ENCODE measurements at places on chromosomes 1 and 21.

GRCh38 chr1:186943891-186944686 is 115.3 kb downstream of the PLA2G4A start:
- DNase-seq, result no peak

DNA sequence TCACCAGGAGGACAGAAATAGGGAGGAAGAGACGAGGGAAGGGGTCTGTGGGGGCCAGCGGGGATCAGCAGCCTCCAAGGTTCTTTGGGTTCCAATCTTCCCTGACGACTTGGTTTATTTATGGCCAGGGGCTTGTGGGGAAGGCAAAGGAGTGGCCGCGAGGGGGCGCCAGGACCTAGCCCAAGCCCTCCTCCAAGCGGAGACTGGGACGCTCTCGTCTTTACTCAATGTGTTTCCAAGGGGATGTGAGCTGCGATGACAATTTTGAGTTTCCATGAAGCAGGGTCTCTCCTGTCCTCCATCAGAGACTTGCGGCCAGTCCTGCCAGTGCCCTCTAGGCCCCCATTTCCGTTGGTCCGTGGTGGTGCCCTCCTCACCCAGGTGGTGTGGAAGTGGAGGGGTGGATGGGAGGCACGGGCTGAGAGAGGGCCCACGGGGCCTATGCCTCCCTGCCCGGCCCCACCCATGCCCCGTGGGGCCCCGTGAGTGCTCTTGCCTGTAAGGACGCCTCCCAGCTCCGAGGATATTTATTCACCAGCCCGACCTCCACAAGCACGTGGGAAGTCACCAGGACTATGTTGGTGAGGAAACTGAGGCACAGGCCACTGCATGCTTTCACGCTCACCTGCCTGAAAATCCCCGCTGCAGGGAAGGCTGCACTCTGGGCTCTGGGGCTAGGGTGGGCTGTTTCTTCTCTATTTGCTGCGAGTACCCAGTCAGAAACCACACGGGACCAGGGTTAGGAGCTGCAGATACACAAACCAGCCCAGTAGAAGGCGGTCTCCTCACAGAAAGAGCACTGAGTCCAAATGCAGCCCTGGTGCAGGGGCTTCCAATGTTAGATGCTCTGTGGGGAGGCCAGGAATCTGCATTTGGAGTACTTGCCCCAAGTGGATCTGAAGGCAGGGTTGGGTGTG is 26.5 kb downstream of the DMRTB1 start:
- DNase-seq, result peak; percentile 87

- no peak for DNase-seq
These were observed 7.1 kb upstream of the ANP32E start for GRCh38 chr1:150243003-150243402.

DNA sequence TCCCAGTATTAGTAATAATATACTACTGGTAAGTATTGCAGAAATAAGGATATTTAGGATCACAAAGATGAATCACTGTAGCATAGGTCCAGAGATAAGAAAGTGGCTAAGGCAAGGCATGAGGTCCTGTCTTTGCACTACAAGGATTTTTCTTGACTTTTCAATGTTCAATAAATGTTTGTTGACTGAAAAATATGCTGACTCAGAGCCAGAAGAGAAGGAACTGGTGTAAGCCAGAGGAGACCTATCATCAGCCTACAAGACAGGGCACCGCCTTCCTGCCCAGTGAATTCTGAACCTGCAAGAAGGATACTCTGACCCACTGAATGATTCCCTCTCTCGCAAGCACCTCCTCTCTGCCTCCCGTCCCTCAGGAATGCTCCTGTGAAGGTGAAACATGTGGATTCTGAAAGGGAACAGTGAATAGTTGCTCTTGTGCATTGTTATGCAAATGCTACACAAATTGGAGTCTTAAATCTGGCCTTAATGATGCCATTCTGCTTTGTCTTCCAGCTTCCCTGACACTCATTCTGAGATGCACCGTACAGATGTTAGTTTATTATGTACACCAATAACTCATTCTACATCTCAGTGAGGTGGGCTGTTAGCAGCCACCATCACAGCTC is 540.0 kb downstream of the OMA1 start:
- DNase-seq, result no peak

- no peak for DNase-seq
These were observed 40.5 kb upstream of the RALGPS2 start for GRCh38 chr1:178684542-178685000.

GRCh38 chr1:214563881-214564280 is 12.5 kb upstream of the PTPN14 start:
- DNase-seq, result no peak

- DNase-seq, result no peak
These were observed 81.7 kb upstream of the ADAM30 start for GRCh38 chr1:119978018-119978505.

- no peak for DNase-seq
These were observed 26.4 kb upstream of the IFNAR2 start for GRCh38 chr21:33203371-33203724.

GRCh38 chr1:212666116-212666775 is 33.4 kb downstream of the BATF3 start:
- no peak for DNase-seq

DNA sequence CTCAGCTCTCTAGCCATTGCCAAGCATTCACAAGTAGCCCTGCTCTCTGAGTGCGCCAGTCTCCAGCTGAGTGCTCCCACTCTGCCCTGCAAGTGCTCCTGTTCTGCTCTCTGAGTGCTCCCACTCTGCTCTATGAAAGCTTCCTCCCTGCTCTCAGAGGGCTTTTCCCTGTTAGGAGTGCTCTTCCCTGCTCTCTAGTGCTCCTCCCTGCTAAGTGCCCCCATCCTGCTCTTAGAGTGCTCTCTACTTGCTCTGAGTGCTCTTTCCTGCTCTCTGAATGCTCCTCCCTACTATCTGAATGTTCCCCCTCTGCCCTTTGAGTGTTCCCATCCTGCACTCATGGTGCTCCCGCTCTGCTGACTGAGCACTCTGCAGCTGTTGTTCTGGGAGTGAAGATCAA is 555.4 kb downstream of the NPHP4 start:
- no peak for DNase-seq

- peak; percentile 63 for DNase-seq
These were observed 1.9 kb downstream of the CSMD2 start for GRCh38 chr1:34162852-34163766.

DNA sequence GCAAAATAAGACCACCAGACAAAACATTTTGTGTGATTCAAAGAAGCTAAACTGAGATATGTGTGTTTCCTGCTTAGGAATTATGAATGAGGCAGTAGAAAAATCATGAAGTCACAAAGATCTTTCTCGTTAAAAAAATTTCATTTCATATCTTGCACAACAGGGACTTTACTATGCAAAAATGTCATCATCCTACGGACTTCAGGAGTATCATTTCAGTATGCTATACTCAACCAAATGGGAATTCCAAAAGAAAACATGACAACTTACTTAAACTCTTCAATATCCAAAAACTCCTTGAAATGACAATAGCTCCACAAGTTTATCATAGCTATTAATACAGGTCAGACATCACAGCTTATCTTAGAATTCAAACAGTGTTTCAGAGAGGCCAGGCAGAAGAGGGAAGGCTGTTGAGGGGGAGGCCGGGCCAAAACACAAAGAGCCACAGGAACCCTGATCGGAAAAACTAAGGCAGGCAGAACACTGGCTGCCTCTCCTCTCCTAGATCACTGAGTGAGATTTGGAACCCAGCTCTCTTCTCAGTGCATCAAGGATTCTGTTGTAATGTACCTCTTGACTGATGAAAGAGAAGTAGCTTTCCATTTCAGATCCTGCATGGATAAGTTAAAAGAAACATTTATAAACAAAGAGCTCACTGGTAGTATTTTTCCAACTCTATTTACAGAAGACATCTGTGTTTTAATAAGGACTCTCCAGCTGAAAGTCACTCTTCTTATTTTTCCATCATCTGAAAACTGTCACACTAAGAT is 66.9 kb downstream of the TESK2 start:
- DNase-seq, result no peak

DNA sequence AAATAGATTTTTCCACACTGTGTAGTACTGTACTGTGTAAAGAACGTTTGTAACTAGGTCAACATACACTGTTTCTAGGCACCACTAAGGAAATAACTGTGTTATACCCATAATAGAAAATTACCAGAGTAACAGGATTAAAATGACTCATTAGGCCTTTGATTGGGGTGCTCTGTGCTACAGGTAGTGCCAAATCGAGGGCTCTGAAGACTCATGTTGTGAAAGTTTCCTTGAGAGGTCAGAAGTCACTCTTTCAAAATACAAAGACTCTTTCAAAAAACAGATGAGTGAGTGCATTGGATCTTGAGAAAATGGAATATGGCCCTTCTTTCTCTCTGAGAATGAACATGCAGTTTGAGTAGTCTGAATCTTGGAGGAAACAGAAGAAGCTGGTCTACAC is 143.0 kb downstream of the MRPL39 start:
- no peak for DNase-seq

- no peak for DNase-seq
These were observed 12.1 kb downstream of the TRAPPC10 start for GRCh38 chr21:44024257-44024656.

GRCh38 chr21:44972301-44972814 is 32.5 kb downstream of the SLX9 start:
- no peak for DNase-seq

DNA sequence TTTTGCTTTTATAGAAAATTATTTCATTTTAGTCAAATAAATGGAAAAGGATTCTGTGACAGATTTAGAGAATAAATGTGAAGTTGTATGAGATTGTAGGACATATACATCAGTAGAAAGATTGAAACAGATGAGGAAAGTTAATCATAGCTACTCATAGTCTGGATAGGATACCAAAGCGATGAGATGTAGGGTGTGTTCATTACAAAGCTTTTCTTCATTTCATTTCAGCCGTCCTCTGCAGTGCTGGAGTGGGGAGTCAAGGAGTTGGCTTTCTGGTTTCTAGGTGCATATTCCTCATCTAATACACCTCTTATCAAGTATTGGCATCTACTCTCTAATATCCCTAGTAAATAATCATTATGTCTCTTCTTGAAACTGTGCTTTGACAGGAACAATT is 149.5 kb upstream of the NEGR1 start:
- no peak for DNase-seq

DNA sequence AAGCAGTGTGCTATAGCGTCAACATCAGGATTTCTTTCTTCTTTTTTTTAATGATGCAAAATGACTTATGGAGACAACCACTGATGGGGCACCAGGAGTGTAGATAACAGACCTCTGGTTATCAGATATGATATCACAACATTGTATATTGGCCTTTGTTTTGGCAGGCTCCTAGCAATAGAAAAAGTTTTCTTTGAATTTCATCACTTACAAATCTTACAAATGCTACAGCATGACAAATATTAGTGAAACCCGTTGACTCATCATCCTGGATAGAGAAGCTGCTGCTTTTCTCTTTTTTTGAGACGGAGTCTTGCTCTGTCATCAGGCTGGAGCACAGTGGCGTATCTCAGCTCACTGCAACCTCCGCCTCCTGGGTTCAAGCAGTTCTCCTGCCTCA is 92.9 kb downstream of the LTN1 start:
- DNase-seq, result no peak

DNA sequence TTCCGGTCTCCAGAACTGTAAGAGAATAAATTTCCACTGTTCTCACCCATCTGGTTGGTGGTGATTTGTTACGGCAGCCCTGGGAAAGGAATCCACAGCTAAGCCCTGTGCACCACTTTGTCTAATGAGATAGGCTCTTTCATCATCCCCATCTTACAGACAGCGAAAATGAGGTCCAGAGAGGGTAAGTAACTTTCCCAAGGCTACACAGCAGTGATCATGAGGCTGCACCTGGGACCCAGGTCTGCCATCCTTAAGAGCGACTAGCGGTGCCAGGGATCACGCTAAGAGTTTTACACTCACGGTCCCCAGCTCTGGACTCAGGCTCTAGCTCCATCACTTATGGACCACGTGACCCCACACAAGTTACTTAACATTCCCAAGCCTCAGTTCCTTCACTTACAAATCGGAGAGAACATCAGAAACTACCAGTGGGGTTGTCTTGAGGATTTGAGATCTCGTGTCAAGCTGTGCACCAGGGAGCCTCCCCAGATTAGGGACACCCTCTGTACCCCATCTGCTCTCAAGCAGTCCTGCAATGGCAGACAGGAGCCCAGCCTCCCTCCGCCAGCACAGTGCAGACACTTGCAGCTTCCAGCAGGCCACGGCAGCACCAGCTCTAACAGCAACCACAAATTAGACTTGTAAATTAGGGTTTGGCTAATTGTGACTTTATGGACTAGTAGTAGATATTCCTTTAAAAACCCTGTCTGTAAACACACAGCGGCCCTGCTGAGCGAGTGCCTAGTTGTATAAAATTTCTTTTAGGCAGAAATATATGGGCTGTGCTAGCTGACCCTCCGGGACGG is 87.3 kb downstream of the DISP3 start:
- no peak for DNase-seq

DNA sequence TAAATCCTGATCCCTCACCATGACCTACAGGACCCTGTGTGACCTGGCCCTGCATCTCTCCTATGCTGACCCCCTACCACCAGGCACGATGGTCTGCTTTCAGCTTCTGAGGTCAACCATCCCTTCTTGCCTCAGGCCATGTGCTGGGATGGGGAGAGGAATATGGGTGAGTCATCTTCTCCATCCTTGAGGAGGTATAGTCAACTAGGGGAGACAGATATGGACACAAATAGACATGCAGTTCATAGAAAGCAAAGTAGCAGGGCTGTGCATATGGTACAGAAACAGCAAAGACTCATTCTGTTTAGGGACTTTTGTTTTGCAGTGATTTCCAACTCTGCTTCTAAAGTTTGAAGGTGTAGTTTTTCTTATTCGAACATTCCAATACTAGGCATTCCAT is 250.8 kb upstream of the FGGY start:
- DNase-seq, result no peak

DNA sequence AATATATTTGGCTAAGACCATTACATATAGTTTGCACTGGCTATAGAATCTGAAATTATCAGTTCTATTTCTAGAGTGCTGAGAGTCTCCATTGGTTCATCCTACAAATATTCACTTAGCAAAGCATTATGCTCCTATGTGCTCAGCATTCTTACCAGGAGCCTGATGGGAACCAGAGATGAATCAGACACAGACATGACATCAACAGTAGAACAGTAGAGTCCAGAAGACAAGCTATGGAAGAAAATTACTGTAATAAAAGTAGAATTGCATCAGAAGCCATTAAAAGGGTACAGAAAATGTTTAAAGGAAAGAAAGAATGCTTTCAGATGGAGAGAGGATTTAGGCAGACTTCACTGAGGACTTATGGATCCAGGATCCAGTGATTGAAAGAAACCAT is 271.7 kb upstream of the SNX7 start:
- no peak for DNase-seq

GRCh38 chr21:43929217-43929971 is 64.4 kb downstream of the AGPAT3 start:
- DNase-seq, result no peak

DNA sequence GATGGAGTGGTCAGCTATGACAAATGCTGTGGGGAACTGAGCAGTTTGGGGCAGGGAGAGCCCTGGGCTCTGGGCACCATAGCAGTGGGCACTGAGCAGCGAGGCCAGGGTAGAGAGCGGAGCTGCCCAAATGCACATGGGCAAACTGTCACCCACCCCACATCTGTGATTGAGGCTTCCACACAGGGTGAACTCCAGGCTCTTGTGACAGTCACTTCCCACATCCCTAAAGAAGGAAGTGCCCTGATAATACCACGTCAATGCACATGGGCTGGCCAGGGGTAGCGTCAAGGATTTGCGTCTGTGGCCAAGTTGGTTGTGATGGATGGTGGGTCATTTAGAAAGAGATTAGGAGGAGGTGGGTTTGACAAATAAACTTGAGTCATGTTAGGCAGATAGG is 2.6 kb upstream of the GUCA2B start:
- no peak for DNase-seq

- no peak for DNase-seq
These were observed 73.1 kb upstream of the TMPRSS15 start for GRCh38 chr21:18476639-18477038.
